ENCODE measurements at places on chromosomes 11 and 22. TPM values are rescaled to one million over a fixed set of nuclear protein-coding genes. Genes with fewer than 3 reads are reported as not detected.

DNA sequence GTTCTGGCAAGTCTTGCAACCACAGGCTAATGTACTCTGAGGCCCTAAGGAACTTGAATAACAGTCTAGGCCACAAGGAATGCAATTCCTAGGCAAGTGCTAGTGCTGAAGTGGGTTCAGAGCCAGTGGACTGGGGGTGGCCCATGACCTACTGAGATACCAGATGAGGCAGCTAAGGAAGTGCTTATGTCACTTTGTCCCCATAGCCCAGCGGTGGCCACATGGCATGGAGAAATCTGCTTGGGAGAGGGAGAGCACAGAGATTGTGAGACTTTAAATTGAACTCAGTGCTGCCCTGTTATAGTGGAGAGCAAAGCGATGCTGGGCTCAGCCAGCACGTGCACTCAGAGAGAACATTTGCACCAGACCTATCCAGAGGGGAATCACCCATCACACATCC, 629.5 kb downstream of the JRKL start:
- DNase-seq, result no peak

GRCh38 chr11:13861411-13861810, 101.1 kb upstream of the SPON1 start:
- no peak for DNase-seq

DNA sequence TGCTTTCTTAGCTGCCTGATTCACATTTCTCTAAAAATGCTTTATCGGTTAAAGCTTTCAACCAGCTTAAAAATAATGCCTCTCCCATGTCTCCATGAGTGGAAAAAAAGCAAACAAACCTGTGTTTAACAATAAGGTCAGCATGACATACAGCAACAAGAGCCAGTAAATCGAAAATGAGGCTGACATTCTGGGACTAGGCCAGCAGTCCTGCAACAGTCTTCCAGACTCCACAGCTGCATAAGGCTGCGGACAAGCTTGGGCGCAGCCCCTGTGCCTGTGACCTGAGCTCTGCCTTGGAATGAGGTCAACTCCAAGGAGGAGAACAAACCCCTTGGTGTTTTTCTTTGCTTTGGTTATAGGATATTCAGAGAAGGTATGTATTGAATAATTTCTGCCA, 95.5 kb downstream of the PGR start:
- DNase-seq, result no peak

GRCh38 chr11:63537293-63538101, 889 bp downstream of the PLAAT4 start:
- no peak for DNase-seq

Gene CARNS1
- 0.18 TPM for total RNA-seq

GRCh38 chr11:68974421-68975194, 6.2 kb downstream of the MRGPRD start:
- no peak for DNase-seq

Gene E2F8
- 0.53 TPM for total RNA-seq

DNA sequence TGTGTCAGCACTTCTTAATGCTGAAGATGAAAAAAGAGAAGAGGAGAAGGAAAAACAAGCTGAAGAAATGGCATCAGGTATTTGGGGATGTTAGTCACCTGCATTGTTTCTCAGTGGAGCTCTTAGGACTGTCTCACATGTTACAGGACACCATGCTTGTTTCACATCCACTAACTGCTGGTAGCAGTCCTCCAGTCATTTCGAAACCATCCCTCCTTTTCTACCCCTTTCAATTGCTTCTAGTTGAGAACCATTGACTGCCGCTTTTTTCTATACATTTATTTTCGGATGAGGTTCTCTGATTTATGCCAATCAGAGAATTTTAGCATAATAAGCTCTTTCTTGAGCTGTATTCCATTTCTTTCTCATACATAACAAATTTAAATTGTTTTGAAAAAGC, 21.5 kb downstream of the BIRC2 start:
- DNase-seq, result no peak

DNA sequence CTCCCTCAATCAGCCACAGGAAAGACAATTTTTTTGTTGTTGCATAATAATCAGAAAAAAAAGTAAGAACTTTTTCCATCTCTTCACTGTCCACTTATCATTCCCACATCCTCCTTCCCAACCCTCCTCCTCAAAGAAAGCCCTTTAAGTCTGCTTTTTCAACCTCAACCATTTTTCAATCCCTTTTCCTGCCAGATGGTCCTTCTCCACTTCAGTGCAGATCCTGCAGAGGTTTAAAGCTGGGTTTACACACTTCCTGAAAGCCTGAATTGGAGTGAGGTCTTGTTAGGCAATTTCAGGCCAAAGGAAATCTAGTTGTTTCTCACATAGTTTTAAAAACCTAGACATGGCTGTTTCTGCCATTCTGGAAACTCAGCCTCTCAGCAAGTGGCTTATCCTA, 78.3 kb downstream of the RPL27A start:
- no peak for DNase-seq

DNA sequence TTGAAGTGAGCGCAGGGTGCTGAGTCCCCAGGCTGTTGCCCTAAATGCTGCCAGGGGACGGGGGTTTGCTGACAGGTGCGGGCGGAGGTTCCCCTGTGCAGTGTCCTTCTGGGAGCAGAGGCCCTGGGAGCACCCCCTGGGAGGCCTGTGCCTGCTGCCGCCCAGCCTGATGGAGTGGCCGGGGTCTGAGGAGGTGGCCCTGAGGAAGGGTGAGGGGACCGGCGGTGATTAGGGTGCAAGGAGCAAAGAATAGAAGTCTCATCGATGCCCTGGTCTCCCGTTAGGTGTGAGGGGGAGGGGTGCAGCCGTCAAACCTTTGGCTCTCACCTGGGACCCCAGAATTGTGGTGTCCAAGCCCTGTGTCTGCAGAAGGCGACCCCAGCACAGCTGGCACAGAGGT, 1294.7 kb downstream of the BRD1 start:
- no peak for DNase-seq

- DNase-seq, result no peak
Measured at GRCh38 chr11:128448200-128448886, 139.0 kb downstream of the ETS1 start.

GRCh38 chr11:118620529-118621070, 13.2 kb downstream of the PHLDB1 start:
- DNase-seq, result no peak

- DNase-seq, result no peak
Measured at GRCh38 chr22:45846952-45847351, 130.0 kb downstream of the WNT7B start.

Gene GDPD4
- not detected for total RNA-seq

Gene DERL3
- 0.12 TPM for total RNA-seq

DNA sequence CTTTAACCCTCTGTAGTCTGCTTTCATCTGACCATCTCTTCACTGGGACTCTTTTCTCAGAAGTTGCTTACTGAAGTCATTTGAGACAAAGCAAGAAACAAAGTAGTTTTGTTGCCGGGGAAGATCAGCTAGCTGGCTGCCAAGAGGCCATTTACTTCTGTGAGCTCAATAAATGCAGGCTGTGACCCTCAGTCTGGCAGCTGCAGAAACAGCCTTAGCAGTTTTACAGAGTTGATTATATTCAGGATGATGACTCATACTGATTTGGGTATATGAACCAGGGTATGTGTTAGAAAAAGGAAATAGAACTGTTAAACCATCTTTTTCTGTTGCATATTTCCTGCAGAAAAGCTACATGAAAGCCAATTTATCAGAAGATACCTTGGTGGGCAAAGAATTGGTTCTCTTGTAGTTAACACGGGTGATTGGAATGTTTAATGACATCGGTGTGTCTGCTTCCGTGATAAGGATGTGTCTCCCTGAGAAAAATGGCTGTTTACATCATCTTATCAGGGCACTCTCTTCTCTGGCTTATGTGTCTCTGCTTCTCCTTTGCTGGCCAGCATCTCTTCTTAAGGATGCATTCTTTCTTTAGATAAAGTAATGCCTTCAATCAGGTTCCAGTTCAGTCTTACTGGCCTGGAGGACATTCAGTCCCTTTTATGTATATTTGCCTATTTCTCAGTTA, 18.5 kb downstream of the FIBIN start:
- no peak for DNase-seq

- DNase-seq, result no peak
Measured at GRCh38 chr11:45267652-45268299, 18.4 kb downstream of the SYT13 start.

DNA sequence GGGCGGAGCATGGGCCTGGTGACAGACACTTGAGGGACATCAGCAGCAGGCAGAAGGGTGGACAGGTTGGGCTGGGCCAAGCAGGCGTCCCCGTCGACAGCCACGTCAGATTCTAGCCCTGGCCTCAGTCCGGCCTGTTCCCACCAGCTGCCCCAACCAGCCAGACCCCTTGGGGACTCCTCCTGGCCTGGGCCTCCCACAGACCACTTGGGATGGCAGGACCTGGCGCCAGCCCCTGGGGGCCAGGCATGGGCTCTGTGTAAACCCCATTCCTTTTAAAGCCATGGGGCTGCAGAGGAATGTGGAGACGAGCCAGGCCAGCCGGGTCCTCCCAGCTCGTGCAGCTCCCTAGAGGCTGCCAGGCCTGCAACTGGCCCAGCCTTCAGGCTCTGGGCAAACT, 4.7 kb upstream of the SUSD2 start:
- no peak for DNase-seq

Gene MMP12
- total RNA-seq, result not detected

DNA sequence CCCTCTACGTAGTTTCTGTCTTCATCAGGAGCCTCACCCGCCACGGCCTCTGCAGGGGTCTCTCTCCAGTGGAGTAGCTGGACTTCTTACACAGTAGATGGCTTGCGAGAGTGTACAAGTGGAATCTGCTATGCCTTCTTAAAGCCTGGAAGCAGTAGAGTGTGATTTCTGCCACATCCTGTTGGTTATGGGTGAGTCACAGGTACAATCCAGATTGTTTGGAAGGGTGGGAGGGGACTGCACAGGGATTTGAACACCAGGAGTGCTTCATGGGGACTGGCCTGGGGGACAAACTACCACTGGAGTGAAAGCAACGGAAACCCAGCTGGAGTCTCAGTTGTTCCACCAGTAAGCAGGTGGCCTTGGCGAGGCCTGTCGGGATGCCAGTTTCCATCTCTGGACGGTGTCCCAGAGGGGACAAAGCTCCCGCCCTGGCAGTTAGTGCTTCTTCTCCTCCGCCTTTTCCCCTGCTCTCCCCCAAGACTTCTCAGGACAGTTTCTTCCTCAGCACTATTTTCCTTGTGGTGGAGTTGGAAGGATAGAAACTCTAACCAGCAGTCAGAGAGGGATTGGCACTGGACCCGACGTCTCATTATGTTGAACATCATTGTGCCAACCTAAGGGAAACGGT, 85.0 kb upstream of the RCN1 start:
- no peak for DNase-seq

DNA sequence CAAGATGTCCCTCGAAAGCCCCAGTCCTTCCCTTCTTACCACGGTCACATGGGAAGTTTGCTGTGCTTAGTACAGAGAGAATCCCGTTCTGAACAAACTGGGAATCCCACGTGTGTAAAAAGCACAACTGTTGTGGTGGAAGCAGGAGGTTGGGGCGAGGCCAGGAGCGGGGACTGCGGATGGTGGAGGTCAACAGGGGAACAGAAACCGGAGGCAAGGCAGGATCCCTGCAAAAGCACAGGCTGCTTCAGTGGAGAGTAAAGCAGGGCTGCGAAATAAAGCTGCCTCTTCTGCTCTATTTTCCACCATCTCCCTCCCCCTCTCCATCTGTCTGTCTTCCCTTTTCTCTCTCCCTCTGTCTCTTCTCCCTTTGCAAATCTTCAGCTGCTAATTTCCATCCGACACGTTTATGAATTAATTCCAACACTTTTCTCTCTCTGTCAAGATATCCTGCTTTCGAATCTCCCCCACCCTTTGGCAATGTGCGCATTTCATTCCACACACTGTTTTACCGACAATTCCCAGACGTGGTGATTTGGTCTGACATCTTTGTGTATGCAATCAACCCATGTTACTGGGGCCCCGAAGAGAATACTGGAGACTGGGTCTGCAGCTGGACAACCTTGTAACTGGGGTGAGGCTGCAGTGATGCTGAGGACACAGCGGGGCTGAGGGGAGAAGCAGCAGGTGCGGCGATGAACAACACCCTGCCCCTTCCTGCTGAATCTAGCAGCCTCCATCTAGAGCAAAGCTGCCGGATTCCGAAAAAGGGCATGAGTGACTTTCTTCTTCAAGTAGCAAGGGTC, 571.8 kb downstream of the OPCML start:
- no peak for DNase-seq

DNA sequence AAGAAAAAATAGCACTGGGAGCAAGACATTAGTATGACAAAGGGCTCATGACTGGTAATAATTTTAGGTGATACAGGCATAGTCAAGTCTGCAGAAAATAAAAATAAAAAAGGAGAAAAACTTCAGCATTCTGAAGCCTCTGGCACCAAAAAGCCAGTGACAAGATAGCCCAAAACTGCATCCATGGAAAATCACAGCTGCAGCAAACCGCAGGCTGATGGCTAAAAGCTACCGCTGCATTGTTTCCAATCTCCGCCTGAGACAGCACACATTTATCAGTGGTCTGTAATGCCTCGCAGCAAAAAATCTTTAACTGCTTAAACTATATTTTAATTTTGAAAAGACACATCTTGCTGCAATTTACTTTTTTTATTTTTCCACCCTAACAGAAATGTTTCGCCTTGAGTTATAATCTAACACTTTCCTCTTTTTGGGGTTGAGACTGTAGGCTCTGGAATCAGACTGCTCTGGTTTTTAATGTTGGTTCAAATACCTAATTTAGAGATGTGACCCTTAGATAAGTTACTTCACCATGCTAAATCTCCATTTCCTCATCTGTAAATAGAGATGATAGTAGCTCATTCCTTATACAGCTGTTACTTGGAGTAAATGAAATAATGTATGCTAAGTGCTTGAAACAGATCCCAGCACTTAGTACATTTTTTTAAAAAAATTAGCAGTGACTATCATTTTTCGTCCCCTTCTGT, 42.0 kb upstream of the FIBIN start:
- no peak for DNase-seq

Gene MMP1
- 2,602 TPM for total RNA-seq

DNA sequence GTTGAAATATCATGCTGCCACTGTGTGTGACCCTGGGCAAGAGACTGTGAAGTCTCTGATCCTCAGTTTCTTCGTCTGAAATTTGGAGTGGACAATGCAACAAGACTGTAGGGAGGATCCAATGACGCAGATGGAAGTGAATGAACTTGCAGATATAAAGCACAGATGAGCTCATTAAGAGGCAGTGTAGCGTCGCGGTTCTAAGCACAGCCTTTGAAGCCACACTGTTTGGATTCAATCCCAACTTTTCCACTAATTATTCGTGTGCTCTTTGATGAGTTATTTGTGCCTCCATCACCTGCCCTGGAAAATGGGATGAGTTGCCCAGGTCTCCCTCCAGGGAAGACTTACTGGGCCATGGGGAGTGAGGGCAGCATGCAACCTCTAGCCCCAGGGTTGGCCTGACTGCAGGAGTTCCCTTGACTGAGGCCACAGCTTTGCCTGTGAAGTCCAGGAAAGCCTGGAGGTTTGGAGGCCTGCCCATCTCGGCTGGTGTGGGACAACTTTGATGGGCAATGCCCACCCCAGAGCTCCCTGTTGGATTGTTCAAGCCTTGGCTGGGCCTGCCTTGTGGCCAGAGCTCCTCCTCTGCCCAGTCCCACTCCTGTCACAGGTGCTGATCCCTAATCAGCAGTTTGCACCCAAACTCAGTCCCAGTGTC, 266.0 kb upstream of the B3GAT1 start:
- DNase-seq, result no peak
